ENCODE measurements at places on chromosomes 5 and 9.

GRCh38 chr5:79143684-79144379 lies 32.2 kb downstream of the BHMT start:
- no peak for DNase-seq

DNA sequence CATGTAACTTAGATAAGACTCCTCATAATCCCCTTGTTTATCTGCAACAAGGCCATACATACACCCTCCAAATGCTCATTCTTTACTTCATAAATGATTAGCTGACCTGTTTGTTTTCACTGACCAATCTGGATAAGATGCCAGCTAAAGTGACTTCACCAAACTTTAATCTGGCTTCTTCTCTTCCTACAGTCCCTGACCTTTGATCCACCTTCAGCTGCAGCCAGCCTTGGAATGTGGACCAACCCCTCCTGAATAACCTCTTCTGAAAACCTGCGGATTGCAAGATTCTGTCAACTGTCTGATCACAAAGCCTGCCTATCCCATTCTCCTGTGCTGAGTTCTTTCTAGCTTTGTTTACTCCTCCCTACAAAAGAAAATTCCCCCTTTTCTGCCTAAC lies 476.8 kb downstream of the LRRC70 start:
- no peak for DNase-seq

DNA sequence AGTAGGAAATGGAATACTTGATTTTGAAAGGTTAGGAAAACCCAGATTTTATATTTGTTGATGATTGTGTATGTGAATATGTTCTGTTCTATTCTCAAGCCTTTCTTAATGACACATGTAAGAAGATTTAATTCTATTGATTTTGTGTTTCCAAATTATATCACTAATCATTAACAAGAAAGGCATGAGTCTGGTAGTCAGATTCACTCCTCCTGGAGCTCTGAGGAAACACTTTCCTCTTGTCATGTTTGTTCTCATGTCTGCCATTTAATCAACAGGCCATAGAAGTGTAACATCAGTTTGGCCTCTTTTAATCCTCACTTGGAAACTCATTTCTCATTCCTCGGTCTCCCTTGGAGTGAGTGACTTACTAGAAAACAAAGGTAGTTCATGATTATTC lies 40.6 kb upstream of the F2R start:
- DNase-seq, result no peak

DNA sequence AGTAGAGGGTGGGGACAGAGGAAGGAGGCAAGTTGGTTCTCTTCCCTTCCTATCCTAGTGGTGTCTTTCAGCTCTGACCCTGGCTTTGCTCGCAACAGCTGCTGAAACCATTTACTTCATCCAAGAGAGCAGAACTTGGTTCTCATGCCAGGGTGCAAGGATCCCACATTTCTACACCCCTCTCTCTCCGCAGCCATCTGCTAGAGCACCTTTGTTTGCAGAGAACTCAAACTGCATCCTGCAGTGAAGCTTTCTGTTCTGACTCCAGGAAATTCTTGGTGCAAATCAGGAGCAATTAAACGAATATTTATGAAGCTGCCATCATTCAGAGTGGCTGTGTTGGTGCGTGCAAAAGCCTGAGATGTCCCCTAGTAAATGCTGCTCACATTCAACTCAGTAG lies 31.9 kb downstream of the NEUROG1 start:
- DNase-seq, result no peak

DNA sequence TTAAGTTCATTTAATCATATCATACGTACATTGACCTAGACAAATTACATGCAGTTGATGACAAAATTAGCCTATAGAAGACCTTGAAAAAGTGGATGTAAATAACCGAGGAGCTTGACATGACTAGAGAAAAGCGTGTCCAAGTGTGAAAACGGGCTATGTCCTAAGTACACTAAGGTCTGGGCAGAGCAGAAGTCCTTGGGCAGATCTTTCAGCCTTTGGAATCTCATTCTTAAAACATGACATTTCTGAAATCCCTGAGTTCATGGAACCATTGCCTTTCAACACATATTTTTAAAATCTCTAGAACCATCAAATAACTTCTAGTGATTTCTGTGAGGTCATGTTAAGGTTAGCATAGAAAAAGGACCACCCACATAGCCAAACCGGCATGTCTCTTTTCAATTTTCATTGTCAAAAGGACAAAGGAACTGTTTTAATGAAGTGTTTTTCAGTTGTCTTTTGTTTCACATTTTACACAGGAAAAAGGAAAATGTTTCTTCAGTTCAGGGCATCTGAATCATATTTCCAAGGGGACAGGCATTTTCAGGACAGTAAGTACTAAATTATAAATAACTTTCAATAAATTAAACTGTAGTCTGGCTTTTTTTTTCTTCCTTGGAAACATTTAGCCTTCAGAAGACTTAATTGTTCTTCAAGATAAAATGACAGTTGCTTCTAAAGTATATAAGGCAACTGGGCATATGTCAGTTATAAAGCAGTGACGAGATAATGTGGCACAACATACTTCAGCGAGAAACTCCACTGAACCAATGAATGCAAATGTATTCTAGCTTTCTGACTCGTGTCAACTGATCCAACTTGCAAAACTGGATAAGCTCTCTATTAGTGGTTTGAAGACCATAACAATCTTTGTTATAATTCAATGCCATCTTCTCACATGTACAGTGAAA lies 416.8 kb downstream of the NFIB start:
- DNase-seq, result no peak

- no peak for DNase-seq
These were observed 17.0 kb downstream of the ERAP2 start for GRCh38 chr5:96893342-96893741.

GRCh38 chr5:102778478-102778877 lies 23.4 kb downstream of the PAM start:
- no peak for DNase-seq

GRCh38 chr5:67581203-67581602 lies 384.6 kb upstream of the CD180 start:
- no peak for DNase-seq

DNA sequence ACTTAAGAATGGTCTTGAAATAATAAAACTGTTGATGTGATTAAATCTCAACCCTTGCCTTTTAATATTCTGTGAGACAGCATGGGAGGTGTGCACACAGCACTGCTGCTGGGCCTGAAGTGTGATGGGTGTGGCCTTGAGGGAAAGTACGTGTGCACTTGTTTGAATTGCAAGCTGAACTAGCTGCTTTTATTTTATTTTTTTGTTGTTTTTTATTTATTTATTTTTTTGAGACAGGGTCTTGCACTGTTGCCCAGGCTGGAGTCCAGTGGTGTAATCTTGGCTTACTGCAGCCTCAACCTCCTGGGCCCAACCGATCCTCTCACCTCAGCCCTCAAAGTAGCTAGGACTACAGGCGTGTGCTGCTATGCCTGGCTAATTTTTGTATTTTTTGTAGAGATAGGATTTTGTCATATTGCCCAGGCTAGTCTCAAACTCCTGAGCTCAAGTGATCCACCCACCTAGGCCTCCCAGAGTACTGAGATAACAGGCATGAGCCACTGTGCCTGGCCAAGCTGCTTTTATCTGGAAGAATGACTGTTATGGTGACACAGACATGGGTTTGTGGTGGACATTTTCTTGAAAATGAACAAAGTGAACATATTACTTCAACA lies 58.9 kb downstream of the GPR107 start:
- DNase-seq, result no peak

DNA sequence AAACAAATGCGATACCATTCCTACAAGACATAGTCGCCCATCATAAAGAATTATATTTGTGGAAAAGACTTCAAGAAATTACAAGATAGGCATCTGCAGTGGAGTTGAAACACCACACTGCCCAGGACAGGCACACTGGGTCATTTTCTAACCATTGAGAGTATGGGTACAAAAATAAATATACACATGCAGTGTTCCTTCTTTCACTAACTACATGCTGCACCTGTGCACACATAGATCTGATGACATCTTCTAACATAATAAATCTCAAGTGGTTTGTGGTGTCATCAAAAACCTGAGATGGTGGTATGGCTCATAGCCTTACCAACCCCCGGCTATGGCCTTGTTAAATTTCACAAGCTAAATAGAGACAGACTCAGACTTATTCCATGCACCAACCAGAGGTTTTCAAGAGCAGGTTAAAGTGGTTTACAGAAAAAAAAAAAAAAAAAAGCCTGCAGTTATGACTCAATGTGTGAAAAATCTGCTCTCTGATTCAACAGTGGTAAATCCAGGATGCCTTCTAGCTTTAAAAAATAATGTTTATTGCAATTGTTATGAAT lies 12.4 kb upstream of the NFIB start:
- DNase-seq, result no peak

- no peak for DNase-seq
These were observed 10.8 kb downstream of the SAXO1 start for GRCh38 chr9:19022206-19022605.

GRCh38 chr5:106827061-106827460 lies 843.7 kb downstream of the EFNA5 start:
- DNase-seq, result no peak

- no peak for DNase-seq
These were observed 8.6 kb downstream of the SPINK4 start for GRCh38 chr9:33248606-33249005.

- DNase-seq, result peak; percentile 91
These were observed 2.8 kb upstream of the CCIN start for GRCh38 chr9:36166168-36166927.

DNA sequence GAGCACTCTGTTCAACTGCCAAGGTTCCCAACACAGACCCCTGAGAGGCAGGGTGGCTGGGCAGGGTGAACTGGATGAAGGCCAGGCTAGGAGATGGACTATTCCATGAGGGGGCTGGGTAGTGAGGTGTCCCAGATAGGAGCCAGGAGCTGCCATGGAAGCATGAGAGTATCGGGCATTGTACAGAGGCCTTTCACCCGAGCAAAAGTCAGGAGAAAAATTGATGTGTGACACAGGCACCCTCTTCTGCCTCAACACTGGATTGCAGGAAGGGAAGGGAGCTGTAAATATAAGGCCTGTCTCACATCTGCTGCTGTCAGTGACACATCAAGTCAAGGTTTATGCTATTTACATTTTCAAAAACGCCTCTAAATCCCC lies 74.6 kb downstream of the UBAP1 start:
- DNase-seq, result no peak

GRCh38 chr5:176373100-176373818 lies 8.0 kb downstream of the ARL10 start:
- no peak for DNase-seq

DNA sequence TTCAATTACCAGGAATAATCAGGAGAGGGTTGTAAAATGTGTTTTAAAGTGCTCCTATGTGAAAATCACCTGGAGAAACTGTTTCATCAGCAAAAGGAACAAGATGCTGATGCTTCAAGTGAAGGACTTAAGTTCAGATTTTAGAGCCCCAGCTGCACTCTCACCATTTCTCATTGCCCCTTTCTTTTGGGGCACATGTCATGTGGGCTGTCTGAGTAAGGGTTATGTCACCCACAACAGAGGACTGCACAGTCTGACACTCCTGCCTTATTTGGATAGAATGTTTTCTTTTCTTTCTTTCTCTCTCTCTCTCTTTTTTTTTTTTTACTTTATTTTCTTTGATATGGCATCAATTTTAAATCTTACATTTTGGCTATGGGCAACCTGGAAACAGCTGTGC lies 204.1 kb upstream of the EFNA5 start:
- no peak for DNase-seq

- no peak for DNase-seq
These were observed 510.4 kb downstream of the PSAT1 start for GRCh38 chr9:78807286-78807685.

DNA sequence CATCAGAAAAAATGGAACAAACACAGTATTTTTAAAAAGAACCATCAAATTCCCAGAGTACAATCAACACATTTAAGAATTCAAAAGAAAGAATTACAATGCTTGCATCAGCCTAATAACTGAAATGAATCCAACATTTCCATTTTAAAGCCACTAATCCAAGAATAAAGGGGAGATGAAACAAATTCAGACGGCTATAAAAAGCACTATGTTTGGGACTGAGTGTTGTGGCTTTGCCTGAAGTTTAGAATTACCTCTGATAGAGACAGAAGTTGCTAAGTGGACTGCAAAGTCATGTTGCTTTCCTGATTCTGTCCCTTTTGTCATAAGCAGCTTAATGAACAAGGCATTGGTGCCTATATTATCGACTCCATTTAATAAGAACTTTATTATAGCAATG lies 135.4 kb upstream of the RGMB start:
- no peak for DNase-seq

- no peak for DNase-seq
These were observed 177.8 kb downstream of the SNX18 start for GRCh38 chr5:54695198-54695966.

- no peak for DNase-seq
These were observed 164.7 kb downstream of the RFX3 start for GRCh38 chr9:3361116-3361515.

- peak; percentile 89 for DNase-seq
These were observed 46.1 kb downstream of the PTTG1 start for GRCh38 chr5:160467555-160468362.

GRCh38 chr5:171476701-171477100 lies 57.3 kb downstream of the FGF18 start:
- no peak for DNase-seq

- DNase-seq, result peak; percentile 65
These were observed 146.8 kb upstream of the IQGAP2 start for GRCh38 chr5:76256116-76256889.

GRCh38 chr5:490116-491106 lies 33.8 kb downstream of the SLC9A3 start:
- DNase-seq, result no peak

DNA sequence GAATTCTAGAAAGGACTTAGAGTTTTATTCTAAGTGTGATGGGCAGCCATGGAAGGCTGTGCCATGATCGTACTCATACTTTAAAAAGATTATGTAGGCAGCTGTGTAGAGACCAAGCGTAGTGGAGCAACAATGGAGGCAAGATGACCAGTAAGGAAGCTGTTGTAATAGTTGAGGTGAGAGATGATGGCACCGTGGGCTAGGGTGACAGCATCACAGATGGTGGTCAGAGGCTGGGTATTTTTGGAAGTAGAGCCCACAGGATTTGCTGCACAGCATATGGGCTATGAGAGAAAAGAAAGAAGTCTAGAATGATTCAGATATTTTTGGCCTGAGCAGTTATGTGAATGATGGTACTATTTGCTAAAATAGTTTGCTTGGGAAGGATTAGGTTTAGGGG lies 7.7 kb downstream of the ARHGAP26 start:
- no peak for DNase-seq

DNA sequence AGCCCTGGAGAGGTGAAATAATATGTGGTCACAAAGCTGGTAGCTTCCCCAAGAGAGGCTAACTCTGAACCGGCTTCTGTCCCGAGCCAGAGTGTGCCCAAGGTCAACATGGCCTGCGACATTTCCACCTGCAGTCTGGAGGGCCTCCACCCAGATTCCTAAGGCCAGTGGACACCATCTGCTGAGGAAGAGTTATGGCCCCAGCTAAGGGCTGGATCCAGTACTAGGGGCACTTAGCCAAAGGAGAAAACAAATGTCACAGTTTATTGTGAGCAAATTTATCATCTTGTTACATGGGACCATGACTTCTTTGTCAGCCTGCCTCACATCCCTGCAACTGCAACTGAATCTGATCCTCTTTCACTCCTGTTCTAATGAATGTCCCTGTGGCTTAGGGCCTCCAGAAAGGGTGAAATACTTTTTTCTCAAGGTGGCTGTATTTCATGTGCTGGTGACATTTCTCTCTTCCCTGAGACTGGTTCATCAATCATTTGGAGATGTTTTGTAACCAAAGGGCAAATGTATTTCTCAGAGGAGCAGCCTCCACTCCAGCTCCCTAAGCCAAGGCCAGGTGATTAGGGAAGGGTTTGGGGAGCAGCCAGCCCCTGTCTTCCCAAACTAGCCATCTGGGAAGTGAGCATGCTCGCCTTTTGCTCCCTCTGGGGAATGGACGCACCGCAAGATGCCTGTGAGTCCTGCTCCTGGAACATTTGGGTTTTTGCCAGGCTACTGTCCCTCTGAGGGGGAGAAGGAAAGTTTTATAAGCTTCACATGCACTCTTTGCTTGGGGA lies 148.3 kb downstream of the CMYA5 start:
- DNase-seq, result no peak

Data from stimulated activated CD8-positive, alpha-beta memory T cell treated with anti-CD3 and anti-CD28 coated beads, Interleukin-4, amount 100 ng/mL, for 48 hours (primary cell).